ENCODE measurements at places on chromosomes 3 and 15. TPM values are rescaled to one million over a fixed set of nuclear protein-coding genes. Genes with fewer than 3 reads are reported as not detected.

The DCUN1D1 gene
- total RNA-seq: 37.8 TPM

The CNTN3 gene
- total RNA-seq: 2.4 TPM

The SPRED1 gene
- total RNA-seq: 30.7 TPM

The TMEM212 gene
- not detected for total RNA-seq

The ACTC1 gene
- not detected for total RNA-seq

The SAMMSON gene
- total RNA-seq: not detected

The CYP1A2 gene
- total RNA-seq: not detected

The B3GALNT1 gene
- 10.6 TPM for total RNA-seq

The MAPKAPK3 gene
- total RNA-seq: 19.6 TPM

The APH1B gene
- total RNA-seq: 18.5 TPM

The ST3GAL6 gene
- 4.8 TPM for total RNA-seq

The NOX5 gene
- 0.09 TPM for total RNA-seq

The CLDN16 gene
- under 0.01 TPM for total RNA-seq

The CYP1A1 gene
- 0.71 TPM for total RNA-seq

Data from smooth muscle cell of bladder (primary cell).